ENCODE measurements at places on chromosomes 2 and 18. TPM values are rescaled to one million over a fixed set of nuclear protein-coding genes. Genes with fewer than 3 reads are reported as not detected.

The TRIM43 gene
- total RNA-seq, result not detected

The ACTR3 gene
- total RNA-seq, result 317 TPM

The CAPN14 gene
- 0.07 TPM for total RNA-seq

The GAL3ST2 gene
- total RNA-seq, result not detected

The STEAP3 gene
- total RNA-seq, result 12.2 TPM

GRCh38 chr2:68789603-68790002 lies 55.0 kb downstream of the ARHGAP25 start:
- DNase-seq, result no peak

DNA sequence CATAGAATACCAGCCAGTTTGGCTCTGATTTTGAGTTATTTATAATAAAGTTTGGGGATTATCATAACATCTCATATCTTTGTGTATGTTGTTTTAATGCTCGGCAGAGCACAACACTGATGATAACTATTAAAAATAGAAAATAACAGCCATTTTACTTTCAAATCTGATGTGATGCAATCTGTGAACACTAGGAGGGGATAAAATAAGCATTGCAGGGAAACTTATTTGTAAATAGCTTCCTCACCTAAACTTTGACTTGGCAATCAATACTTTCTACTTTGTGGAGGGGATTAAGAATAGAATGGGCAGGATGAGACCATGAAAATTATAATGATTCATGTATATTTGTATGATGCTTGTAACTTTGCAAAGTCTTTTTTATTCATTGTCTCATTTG lies 54.4 kb downstream of the USP14 start:
- no peak for DNase-seq

- DNase-seq, result no peak
Measured at GRCh38 chr2:237552908-237553307, 13.5 kb upstream of the PRLH start.

Measured in pulmonary artery endothelial cell (primary cell).